ENCODE measurements at places on chromosomes 12 and 14.

DNA sequence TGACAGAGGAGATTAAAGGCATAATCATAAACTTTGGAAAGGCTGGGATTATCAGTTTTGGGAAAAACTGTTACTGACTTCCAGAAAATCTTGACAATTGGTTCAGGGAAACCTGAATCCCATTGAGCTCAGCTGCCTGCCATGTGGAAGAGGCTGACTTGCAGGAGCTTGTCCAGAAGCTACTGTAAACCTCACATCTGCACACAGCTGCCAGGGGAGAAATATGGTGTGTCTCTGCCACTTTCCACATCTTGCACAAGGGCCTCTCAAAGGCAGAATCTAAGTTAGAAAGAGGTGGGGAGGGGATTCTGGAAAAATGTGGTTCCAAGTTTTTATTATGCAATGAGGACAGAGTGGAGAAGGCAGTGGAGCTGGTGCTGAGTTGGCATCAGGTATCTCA lies 8.7 kb upstream of the BHLHE41 start:
- DNase-seq: no peak

DNA sequence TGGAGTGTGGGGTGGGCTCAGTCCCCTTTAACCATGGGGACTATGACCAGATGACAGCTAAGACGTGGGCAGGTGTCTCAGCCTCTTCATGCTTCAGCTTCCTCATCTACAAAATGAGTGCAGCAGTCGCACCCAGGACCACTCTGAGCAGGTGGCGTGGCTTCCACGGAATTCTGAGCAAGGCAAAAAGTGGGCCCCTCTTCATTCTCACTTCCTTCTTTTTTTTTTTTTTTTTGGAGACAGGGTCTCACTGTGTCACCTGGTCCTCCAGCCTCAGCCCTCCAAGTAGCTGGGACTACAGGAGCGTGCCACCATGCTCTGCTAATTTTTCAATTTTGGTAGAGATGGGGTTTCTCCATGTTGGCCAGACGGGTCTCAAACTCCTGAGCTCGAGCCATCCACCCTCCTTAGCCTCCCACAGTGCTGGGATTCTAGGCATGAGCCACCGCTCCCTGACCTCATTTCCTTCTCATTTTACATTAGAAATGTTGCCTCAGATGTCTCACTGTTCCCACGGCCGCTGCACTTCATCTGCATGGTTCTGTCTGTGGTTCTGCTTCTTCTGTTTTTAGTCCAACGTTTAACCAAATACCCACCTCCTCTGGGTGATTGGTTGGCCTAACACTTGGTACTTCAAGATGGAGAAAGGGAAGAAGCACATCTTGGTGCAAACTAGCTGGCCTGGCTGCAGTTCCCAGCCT lies 41.3 kb upstream of the BCL7A start:
- DNase-seq: no peak

DNA sequence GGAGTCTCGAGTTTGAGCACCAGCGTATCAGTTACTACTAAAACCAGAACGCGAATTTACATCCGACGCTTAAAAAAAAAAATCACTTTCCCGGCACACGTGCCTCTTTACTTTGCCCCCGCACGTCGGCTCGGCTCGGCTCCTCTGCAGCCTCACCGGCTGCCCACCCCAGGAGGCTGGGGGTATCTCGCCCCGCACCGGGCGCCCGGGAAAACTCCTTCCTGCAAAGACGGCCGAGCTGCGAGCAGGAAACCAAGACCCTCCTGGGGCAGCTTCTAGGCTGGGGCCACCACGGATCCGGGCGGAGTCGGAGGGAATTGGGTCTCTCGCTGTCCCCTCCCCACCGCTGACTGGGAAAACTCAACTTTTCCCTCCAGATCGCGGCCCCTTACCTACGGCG lies 610 bp downstream of the VSIG10 start:
- DNase-seq: no peak

DNA sequence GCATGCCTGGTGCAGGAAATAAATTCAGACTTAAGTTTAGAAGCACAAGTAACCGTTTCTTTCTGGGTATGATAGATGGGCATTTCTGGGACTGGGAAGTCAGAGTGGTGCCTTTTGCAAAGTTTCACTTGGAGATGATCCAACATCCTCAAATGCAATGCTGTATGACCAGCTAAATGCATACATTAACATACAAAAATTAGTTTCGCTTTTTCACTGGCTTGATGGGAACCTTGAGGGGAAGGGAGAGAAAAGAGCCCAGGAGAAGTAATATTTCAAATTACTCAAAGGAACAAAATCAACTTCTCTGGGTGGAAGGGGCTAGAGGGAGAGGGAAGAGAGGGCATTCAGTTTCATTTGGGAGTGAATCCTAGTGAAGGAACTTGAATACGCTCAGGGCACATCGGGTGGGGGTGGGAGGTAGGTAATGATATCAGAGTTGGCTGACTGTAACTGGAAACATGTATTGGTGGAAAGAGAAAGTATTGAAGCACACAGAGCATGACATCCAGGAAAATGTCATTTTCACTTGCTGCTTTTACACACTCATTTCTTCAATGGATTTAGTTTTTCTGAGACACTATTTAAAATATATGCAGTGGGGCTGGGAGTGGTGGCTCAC lies 175.5 kb downstream of the PTPRO start:
- DNase-seq: no peak

- no peak for DNase-seq
Observed at GRCh38 chr12:12019881-12020280, 50.9 kb upstream of the BCL2L14 start.

DNA sequence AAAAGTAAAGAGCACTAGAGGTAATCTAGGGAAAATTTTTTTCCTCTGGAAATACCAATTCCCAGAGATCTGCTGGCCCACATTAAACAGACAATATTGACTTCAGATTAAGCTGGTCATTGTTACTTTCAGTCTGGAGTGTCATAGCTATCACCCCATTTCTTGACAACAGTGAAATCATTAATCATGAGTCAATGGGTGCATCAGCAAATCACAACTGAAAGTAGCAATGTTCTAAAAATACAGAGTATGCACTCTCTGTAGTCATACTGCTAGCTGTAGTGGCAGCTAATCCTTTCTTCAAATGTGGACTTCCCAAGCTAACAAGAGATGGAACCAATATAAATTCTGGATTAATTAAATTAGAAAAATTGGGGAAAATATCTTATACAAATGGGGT lies 129.9 kb downstream of the CPNE8 start:
- no peak for DNase-seq

- DNase-seq: no peak
Observed at GRCh38 chr12:497501-498160, 37.9 kb downstream of the B4GALNT3 start.

DNA sequence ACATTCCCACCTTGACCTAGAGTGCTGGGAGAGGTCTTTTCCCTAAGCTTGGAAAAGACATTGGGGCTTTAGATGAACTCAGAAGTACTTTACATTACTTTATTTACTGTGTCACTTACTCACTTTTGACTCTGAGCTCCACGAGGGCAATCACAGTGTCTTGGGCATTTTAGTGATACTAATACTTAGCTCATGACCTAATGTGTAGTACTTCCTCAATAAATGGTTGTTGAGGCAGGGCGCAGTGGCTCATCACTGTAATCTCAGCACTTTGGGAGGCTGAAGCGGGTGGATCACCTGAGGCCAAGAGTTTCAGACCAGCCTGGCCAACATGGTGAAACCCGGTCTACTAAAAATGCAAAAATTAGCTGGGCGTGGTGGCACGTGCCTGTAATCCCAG lies 19.8 kb upstream of the SNAPC1 start:
- no peak for DNase-seq

DNA sequence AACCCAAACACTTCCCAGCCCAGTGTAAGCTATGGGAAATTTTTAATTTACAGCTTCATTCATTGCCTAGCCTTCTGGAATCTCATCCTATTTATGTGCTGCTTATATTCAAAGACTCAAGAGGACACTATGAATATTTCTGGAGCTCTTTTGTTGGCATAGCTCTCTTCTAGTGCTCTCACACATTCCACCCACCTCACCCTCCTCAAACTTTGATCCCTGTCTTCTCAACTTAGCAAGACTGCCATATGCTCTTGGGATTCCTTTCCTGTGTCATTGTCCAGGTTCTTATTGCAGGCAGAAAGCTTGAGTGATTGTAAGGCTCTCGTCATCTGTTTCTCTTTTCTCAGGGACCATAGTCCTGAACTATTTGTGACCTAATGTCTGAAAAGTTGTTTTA lies 18.0 kb upstream of the NKX2-1 start:
- no peak for DNase-seq

- no peak for DNase-seq
Observed at GRCh38 chr12:51244269-51244668, 5.6 kb downstream of the DAZAP2 start.

DNA sequence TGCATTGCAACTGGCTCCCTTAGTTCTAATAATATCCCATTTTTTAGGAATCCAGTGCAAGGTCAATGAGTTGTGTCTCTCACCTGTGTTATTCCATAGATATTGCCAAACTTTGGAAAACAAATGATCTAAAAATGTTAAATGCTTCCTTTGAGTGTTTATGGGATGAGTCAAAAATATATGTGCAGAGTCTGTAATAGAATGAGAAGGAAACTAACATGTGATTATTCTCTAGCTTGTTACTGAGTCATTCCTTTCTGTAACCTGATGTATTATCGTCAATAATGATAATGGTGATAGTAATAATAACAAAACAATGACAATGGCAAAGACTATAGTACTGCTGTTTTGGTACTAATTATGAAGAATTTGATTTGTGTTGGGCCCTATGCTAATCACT lies 11.5 kb downstream of the ACSS3 start:
- DNase-seq: no peak

GRCh38 chr12:20366776-20367409 lies 1.4 kb upstream of the PDE3A start:
- no peak for DNase-seq

All from CD4-positive, alpha-beta T cell treated with Interleukin-6 for 4 hours (primary cell).